PC-9 (cell line): ENCODE measurements at places on chromosomes 1 and 21. TPM values are rescaled to one million over a fixed set of nuclear protein-coding genes. Genes with fewer than 3 reads are reported as not detected.

MROH9 gene
- not detected in 2 replicates for total RNA-seq

GPR37L1 gene
- 0.30 and 0.33 TPM in 2 replicates for total RNA-seq

A3GALT2 gene
- total RNA-seq: not detected in 2 replicates

LRRC53 gene
- total RNA-seq: not detected in 2 replicates

ANKRD34A gene
- total RNA-seq: 0.33 and 0.50 TPM in 2 replicates

DNA sequence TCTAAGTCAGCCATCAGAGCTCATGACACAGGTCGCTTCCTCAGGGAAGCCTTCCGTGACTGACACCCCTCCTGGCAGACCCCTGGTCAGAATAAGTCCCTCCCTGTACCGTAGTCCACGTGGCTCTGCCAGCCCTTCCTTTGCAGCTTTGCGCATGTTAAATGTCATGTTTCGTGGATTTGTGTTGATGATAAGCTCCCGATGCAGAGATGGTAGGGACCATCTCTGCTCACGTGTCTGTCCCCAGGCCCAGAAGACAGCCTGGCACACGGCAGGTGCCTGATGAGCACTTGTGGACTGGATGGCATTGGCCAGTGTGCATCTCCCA, 75.9 kb downstream of the DHRS3 start:
- no peaks in the 10 kb centered on the region for H3K36me3 ChIP-seq
- no peaks in the 10 kb centered on the region for H3K27me3 ChIP-seq
- no peak overlapping the region for H3K27ac ChIP-seq
- DNase-seq: no peak
- H3K4me1 ChIP-seq: no peaks in the 10 kb centered on the region

DNA sequence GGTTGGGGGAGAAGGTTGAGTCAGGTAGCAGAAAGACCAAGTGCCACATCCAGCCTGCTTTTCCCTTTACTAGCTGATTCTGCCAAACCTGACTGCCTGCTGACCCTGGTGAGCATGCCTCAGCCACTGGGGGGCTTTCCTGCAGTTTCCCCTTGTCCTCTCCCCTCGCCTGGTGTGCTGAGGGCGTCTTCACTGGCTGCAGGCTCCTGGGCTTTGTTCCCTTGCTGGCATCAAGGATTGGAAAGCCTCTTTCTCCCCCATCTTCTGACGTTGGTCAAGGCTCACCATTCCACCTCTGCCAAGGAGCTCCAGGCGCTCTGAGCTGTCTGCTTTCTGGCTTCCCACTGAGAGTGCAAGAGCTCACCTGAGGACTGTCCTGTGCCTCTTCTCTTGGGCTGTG, 28.4 kb downstream of the MAN1C1 start:
- H3K27me3 ChIP-seq: no peaks in the 10 kb centered on the region
- no peaks in the 10 kb centered on the region for H3K36me3 ChIP-seq
- no peak for DNase-seq
- H3K4me3 ChIP-seq: no peak overlapping the region

GRCh38 chr1:226425004-226425378, 17.1 kb upstream of the PARP1 start:
- H3K27me3 ChIP-seq: no peaks in the 10 kb centered on the region; the same call in 1 of the 2 replicates
- H3K4me3 ChIP-seq: no peak overlapping the region
- no peak for DNase-seq
- no peaks in the 10 kb centered on the region for H3K36me3 ChIP-seq
- H3K27ac ChIP-seq: no peak overlapping the region

DNA sequence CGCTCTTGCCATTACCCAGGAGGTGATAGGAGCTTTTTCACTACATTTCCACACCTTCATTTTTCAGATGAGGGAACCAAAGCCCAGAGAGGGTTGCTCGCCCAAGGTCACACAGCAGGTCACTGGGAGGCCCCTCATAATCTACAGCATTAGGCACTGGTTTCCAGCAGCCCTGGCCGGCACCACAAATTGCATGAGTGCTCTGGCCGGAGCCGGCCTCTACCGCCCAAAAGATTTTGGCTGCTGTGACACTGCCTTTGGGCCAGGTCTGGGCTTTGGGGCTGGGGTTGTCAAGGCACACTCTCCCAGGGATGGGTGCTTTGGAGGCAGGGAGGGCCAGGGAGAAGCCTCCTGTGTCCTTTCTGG, 15.4 kb downstream of the DHRS3 start:
- peaks cover 72% of the 10 kb centered on the region for H3K4me1 ChIP-seq
- H3K4me3 ChIP-seq: no peak overlapping the region
- no peak for DNase-seq
- no peak overlapping the region for H3K27ac ChIP-seq
- H3K27me3 ChIP-seq: no peaks in the 10 kb centered on the region

DNA sequence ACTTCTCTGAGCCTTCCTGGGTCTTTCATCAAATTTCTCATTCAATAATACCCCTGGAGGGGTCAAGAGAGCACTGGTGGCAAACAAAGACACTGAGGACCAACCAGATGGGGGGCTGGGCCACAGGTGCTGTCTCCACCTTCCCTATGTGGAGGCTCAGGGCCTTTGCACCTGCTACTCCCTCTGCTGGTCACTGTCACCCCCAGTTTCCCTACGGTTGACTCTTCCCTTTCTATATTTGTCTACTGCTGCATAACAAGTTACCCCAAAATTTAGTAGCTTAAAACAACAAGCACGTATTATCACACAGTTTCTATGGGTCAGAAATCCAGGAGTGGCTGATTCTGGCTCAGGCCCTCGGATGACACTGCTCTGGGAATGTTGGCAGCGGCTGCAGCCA, 138.8 kb upstream of the RUNX3 start:
- no peak overlapping the region for H3K4me3 ChIP-seq
- H3K27me3 ChIP-seq: no peaks in the 10 kb centered on the region
- H3K27ac ChIP-seq: no peak overlapping the region
- DNase-seq: no peak
- no peaks in the 10 kb centered on the region for H3K36me3 ChIP-seq
- H3K4me1 ChIP-seq: no peaks in the 10 kb centered on the region

GRCh38 chr1:174958396-174958795, 41.4 kb upstream of the CACYBP start:
- no peaks in the 10 kb centered on the region for H3K27me3 ChIP-seq
- H3K27ac ChIP-seq: no peak overlapping the region
- no peak overlapping the region for H3K4me3 ChIP-seq

- no peaks in the 10 kb centered on the region for H3K27me3 ChIP-seq
- peak overlapping the region; percentile 93 for H3K27ac ChIP-seq
- H3K4me1 ChIP-seq: peaks cover 84% of the 10 kb centered on the region
- H3K4me3 ChIP-seq: peak overlapping the region; percentile 0; the same call in 1 of the 2 replicates
- no peak for DNase-seq
Observed at GRCh38 chr1:150568594-150568966, 10.8 kb downstream of the MCL1 start.

- H3K4me1 ChIP-seq: no peaks in the 10 kb centered on the region
- no peak for DNase-seq
- H3K4me3 ChIP-seq: no peak overlapping the region
- no peaks in the 10 kb centered on the region for H3K36me3 ChIP-seq
Observed at GRCh38 chr1:24357038-24357437, 37.9 kb downstream of the GRHL3 start.

DNA sequence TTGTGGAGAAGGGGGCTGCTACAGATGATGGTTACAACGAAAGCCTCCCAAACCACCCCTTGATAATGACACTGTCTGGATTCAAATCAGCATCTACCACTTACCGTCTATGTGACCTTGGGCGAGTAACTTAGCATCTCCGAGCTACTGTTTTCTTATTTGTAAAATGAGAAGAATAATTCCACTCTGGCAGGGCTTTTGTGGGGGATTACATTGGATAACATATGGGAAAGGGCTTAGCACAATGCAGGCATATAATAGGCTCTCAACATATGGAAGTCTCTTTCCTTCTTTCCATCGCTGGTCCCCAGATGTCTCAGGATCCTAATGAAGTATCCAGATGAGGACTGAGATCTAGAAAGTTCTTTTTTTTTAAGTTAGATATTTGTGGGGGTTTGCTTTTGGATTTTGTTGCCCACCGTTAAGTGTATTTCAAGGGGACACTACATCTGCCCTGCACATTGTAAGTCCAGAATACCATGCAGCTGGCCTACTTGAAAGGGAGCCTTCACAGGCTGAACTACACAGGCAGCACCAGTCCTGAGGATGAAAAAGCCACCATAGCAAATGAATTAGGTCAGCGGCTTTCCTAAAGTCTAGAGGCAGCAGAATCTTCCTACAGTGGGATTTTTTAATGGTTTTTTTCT, 172.2 kb upstream of the IRF2BP2 start:
- no peaks in the 10 kb centered on the region for H3K27me3 ChIP-seq
- no peak overlapping the region for H3K27ac ChIP-seq
- H3K36me3 ChIP-seq: no peaks in the 10 kb centered on the region
- H3K4me3 ChIP-seq: no peak overlapping the region
- H3K4me1 ChIP-seq: no peaks in the 10 kb centered on the region
